ENCODE measurements at places on chromosomes 16 and 17.

GRCh38 chr17:74408815-74409214, 23.1 kb upstream of the GPRC5C start:
- H3K27me3 ChIP-seq = peaks cover 3% of the 10 kb centered on the region
- H3K36me3 ChIP-seq = no peaks in the 10 kb centered on the region
- no peaks in the 10 kb centered on the region for H3K4me1 ChIP-seq
- H3K27ac ChIP-seq = no peak overlapping the region
- DNase-seq = no peak
- H3K4me3 ChIP-seq = no peak overlapping the region

DNA sequence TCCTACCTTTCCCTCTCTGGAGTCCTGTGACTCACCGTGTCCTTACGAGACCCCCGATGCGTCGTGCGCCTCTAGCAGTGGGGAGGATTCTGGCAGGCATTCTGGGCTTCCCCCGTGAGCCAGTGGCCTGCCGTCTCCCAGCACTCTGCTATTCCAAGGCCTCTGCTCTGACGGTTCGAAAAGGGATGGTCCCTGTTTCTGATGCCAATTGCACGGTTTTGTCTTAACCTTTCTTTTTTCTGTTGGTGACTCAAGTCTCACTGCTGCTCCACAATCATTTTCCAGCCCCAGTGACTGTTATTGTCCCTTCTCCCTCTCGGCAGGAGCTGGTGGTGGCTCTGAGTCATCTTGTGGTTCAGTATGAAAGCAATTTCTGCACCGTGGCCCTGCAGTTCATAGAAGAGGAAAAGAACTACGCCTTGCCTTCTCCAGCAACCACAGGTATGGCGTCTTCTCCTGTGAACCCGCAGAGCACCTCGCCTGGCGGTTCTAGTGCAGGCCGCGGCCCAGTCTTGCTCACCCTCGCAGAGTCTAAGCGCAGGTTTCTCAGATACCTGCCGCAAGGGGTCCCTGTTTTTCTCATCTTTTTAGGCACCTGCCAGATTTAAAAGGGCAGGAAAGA, 100.1 kb upstream of the CHMP6 start:
- no peaks in the 10 kb centered on the region for H3K27me3 ChIP-seq
- peak overlapping the region; percentile 89 for H3K4me3 ChIP-seq
- H3K27ac ChIP-seq = peak overlapping the region; percentile 96

GRCh38 chr17:36942631-36943125, 5.4 kb downstream of the LHX1 start:
- no peak overlapping the region for H3K27ac ChIP-seq
- H3K36me3 ChIP-seq = peaks cover 2% of the 10 kb centered on the region
- H3K4me3 ChIP-seq = no peak overlapping the region
- DNase-seq = no peak
- H3K4me1 ChIP-seq = peaks cover 36% of the 10 kb centered on the region

GRCh38 chr16:3997231-3997841, 116.8 kb upstream of the CREBBP start:
- peaks cover 20% of the 10 kb centered on the region for H3K4me1 ChIP-seq
- H3K27ac ChIP-seq = no peak overlapping the region
- no peak overlapping the region for H3K4me3 ChIP-seq
- H3K36me3 ChIP-seq = no peaks in the 10 kb centered on the region

- H3K4me3 ChIP-seq = no peak overlapping the region
- no peak for DNase-seq
- no peak overlapping the region for H3K27ac ChIP-seq
Observed at GRCh38 chr16:68786685-68787418, 49.8 kb downstream of the CDH1 start.

GRCh38 chr17:18015593-18015992, 23.4 kb downstream of the ATPAF2 start:
- H3K27me3 ChIP-seq = no peaks in the 10 kb centered on the region
- peaks cover 17% of the 10 kb centered on the region for H3K36me3 ChIP-seq
- DNase-seq = no peak
- H3K27ac ChIP-seq = no peak overlapping the region
- H3K4me3 ChIP-seq = no peak overlapping the region

GRCh38 chr17:34242587-34243363, 12.3 kb upstream of the CCL2 start:
- DNase-seq = no peak
- H3K27ac ChIP-seq = no peak overlapping the region

DNA sequence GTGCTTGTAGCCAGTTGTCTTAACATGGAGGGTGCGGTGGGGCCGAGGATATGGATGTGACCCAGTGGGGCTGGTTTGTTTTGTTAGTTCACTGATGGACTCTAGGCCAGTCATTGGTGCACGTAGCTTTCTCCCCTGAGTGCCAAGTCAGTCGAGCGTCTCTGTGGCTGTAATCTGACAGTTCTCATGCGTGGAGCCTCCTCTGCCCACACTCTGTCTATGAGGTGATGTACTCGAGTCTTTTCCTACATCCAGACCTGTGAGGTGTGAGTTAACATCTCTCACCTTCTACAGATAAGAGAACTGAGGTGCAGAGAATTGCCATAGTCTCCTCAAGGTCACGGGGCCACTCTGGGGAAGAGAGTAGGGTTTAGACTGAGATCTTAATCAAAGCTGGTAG, 90.2 kb downstream of the MARCHF10 start:
- peaks cover 13% of the 10 kb centered on the region for H3K4me1 ChIP-seq
- no peak for DNase-seq
- no peak overlapping the region for H3K27ac ChIP-seq
- no peaks in the 10 kb centered on the region for H3K36me3 ChIP-seq

DNA sequence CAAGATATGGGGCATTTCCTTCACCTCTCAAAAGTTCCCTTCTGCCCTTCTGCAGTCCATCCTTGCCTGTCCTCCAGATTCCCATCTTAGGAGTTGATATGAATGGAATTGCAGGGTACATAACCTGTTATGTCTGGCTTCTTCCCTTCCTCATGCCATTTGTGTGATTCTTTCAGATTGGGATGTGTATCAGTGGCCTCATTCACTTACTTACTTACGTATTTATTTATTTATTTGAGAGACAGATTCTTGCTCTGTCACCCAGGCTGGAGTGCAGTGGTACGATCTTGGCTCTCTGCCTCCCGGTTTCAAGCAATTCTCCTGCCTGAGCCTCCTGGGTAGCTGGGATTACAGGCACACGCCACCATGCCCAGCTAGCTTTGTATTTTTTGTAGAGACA, 6.2 kb upstream of the TMEM94 start:
- no peaks in the 10 kb centered on the region for H3K27me3 ChIP-seq
- no peak for DNase-seq
- H3K4me1 ChIP-seq = no peaks in the 10 kb centered on the region
- H3K4me3 ChIP-seq = no peak overlapping the region
- H3K27ac ChIP-seq = no peak overlapping the region

GRCh38 chr17:48644910-48645557, 18.9 kb upstream of the HOXB9 start:
- H3K4me3 ChIP-seq = no peak overlapping the region
- no peaks in the 10 kb centered on the region for H3K36me3 ChIP-seq
- no peak overlapping the region for H3K27ac ChIP-seq
- H3K27me3 ChIP-seq = peaks cover 69% of the 10 kb centered on the region
- DNase-seq = no peak
